ENCODE measurements at places on chromosomes 7 and 10.

DNA sequence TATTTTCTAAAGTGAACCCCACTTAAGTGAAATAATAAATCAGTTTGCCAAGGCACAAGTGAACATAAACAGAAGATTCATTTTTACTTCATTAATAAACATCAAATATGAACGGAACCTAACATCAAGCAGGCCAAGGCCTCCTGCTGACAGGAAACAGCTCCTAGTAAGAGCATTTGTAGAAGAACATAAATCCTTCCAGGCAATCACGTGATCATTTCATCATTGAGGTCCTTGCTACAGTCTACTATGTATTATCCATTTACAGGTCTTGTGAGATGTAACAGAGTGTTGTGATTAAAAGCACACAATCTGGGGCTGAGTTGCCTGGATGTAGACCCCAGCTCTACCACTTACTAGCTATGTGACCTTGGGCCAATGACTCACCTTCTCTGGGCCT lies 70.6 kb downstream of the CALD1 start:
- DNase-seq: no peak

DNA sequence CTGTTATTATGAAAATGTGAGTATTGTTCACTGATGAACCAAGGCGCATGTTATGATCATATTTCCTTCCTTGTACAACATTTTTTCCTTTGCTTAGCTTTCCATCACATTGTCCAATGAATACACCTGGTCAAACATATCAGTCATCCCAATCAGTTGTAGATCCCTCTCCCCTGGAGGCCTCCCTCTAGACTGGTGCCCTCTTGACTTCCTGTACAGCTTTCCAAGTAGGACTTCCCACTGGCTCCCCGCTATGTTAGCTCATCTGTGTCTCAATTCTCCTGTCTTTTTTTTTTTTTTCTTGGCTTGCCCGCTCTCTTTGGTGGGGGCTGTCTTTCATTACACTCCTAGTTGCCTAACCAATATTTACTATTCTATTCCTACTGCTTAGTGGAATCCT lies 214.2 kb upstream of the NPY start:
- no peak for DNase-seq

DNA sequence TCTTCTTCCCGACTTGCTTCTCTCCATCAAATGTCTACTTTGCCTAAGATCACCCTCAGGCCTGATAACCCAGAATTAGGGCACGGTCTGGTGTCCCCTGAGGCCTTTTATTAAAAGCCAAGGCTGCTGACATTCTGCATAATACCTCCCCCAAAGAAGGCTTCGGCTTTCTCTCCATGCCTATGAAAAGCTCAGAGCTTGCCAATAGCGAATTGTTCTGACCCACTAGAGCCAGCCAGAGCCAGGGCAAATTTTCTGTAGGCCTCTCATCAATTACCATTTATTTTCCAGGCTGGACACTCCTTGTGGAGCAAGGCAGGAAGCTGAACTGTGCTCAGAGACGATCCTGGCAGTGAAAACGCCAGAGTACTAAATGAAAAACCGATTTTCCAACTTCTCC lies 64.3 kb upstream of the ADRB1 start:
- no peak for DNase-seq

GRCh38 chr10:74969093-74969492 lies 142.4 kb upstream of the SAMD8 start:
- DNase-seq: no peak

GRCh38 chr10:121405549-121405948 lies 192.7 kb downstream of the FGFR2 start:
- DNase-seq: no peak

GRCh38 chr10:30398788-30399187 lies 35.2 kb upstream of the MAP3K8 start:
- no peak for DNase-seq

- no peak for DNase-seq
Observed at GRCh38 chr10:125235093-125236069, 75.0 kb upstream of the CTBP2 start.

DNA sequence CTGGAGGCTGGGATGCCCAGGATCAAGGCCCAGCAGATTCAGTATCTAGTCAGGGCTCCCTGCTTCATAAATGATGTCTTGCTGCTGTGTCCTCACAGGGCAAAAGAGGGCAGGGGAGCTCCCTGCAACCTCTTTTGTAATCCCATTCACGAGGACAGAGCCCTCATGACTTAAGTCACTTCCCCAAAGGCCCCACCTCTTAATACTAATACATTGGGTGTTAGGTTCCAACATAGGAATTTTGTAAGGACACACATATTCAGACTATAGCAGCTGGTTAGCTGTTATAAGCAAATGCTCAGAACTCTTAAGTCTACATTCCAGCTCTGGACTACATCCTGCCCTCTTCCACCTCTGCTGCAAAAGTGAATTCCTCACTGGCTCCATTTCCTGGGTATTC lies 63.0 kb downstream of the VOPP1 start:
- no peak for DNase-seq

GRCh38 chr10:21249435-21249834 lies 276.0 kb downstream of the SKIDA1 start:
- no peak for DNase-seq

GRCh38 chr10:100291356-100291755 lies 4.9 kb upstream of the BLOC1S2 start:
- DNase-seq: no peak

DNA sequence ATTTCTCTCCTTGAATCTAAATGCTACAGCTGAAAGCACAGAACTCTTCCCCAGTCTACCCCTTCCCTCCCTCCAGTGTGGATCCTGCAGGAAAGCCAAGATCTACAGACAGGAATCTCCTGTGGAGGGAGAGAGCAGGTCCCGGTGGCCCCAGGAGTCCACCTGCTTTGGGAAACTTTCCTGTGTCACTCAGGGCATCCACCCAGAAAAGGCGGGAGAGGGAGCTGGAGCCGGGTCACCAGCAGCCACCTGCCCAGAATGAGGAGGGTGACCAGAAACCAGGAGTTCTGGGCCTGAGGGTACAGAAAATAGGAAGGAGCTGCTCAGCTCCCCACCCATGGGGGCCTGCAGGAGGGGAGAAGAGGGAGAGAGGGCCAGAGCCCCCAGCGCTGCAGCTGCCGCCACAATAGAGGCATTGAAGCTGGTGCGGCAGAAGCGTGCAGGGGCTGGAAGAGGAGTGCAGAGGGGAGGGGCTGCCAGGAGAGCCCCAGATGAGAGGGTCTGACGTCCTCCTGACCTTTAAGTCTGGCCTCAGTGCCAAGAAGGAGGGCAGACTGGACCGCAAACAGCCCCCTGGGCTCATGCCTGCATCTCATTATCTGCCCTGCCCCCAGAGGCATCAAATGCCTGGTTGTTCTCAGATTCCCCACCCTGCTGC lies 56.3 kb upstream of the TMEM72 start:
- no peak for DNase-seq

DNA sequence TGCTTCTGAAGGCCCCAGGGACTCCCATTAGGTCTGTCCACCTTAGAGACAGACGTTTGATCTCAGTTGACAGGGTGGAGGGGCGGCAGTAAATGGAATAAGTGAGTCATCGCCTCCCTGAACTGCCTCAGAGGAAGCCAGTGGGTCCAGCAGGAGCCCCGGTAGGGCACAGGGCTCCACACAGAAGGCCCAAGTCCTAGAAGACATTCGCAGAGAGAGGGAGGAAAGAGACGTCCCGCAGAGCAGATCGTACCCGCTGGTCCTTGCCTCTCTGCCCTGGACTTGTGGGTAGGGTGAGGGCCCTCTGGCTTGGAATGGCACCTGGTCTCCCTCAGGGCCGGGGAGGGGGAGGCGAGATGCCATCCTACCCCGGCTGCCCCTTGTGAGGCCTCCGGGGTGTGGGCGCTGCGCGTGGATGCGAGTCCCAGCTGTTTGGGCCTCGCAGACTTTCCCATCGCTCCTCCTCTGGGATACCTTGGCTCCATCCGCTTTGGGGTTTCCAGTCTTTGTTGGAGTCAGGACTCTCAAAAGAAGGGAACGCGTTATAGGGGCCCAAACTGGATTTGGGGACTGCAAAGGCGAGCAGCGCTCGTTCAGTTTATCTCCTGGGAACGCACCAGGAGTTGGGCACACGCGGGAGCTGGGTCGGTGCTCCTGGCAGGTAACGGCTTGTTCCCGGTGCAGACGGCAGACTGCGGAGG lies 5.1 kb downstream of the TLX1 start:
- no peak for DNase-seq

DNA sequence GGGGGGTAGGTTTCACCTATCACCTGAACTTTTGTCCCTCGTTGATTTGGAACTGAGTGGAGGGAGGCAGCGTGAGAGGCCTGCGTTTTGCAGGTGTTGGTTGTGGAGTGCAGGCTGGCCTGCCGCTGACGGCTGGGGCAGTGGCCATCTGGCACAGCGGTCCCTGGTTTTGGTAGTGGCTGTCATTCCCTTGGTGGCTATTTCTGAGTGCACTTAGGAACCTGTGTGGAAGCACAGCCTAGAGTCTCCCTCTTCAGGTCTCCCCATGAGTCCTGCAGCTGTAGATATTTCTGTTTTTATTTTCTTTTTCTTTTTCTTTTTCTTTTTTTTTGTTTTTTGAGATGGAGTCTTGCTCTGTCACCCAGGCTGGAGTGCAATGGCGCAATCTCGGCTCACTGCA lies 129.2 kb downstream of the CUL2 start:
- no peak for DNase-seq

DNA sequence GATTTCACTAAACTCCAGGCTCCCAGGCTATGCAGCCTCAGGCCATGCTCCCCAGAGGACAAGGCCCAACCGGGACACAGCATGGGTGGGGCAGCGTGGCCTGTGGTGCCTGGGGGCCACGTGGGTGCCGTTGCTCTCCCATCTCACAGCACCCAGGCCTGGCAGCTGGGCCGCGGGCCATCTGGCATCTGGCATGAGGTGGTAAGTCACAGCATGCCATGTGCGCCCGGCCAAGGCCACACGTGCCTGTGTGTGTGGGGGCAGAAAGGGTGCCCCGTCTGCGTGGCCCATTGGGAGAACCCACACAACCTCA lies 204.1 kb downstream of the EBF3 start:
- DNase-seq: no peak

DNA sequence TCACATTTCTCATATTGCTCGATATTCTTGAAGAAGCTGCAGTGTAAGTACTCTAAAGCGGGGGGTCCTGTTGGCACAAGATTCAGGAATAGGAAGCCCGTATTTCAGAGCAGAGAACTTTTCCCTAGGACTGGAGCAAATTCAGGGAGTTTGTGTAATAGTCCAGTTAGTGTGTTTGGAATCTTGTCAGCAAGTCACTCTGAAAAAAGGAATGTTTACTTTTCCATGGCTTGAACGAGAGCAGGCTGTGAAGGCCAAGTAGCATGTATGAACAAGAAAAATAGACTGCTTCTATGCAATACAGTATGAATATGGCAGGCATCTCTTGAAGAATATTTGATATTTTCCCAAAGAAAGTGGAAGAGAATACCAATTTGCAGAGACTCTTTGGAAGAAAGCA lies 39.8 kb downstream of the CDC123 start:
- DNase-seq: peak; percentile 36

DNA sequence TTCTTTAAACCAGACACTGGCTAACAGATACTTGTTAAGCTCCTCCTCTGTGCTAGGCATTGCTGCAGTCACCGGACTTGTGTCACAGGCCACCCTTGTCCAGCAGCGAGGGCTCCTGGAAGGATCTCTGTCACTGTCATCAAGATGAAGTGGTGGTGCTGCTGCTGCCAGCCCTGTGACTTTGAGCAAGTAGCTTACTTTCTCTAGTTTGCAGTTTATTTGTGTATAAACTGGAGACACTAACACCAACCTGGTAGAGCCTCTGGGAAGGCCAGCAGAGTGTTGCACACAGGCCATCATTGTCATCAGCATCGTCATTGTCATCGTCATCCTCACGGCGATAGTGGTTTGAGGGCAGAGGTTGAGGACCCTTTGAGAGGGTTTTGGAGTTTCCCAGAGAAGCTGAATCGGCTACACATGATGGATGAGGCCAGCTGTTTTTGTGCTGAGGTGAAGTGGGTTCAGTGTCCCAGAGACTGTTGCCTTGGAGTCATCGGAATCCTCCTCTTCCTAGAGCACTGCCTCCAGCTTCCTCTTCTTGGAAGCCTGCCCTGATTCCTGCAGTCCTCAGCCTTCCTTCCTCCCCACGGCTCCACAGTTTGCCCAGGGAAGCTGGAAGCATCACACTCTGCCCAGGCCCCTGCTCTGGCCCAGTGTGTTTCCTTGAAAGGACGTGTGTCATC lies 128.4 kb downstream of the GRK5 start:
- DNase-seq: no peak

DNA sequence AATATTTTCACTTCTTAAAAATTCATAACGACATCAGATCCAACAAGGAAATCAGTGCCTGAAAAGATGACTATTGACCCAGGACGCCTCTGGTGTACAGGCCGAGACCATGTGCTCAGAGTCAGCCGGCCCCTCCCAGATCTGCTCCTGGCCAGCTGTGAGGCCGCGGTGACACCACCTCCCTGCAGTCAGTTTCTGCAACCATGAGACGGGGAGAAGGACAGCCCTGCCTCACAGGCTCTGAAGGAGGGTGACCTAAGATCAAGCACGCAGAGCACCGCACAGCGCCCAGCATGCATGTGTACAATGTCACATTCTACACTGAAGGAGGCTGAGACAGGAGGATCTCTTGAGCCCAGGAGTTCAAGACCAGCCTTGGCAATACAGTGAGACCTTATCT lies 2.6 kb upstream of the GPER1 start:
- no peak for DNase-seq

- DNase-seq: no peak
Observed at GRCh38 chr7:138226745-138227279, 150.6 kb downstream of the AKR1D1 start.

DNA sequence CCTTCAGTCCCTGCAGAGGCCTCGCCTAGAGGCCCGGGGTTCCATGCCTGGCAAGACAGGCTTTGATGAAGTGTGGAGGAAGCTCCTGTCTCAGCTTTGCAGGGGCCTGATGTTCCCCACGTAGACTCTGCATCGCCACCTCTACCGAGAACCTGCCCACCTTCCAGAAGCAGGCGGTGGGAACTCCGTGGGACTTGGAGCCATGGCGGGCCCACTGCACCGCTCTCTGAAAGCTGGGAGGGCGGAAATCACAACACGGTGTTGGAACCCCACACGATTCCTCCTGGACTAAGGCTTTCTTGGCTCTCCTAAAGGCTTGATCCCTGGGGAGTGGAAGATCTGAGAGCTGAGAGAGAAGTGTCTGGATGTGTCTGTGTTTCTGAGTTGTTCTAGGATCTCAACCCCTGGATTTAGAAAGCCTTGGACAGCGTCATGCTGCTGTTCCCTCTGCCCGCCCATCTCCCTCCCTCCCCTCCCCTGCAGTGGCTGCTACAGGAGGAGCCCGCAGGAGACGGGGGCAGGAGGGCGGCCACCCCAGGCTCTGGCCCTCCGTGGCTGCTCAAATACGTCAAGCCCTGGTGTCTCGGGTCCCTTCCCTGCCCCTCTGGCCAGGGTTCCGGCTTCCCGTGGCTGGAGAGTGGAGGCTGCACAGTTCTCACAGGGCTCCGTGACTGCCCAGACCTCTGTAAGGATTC lies 79.7 kb downstream of the VIPR2 start:
- DNase-seq: no peak
